ENCODE measurements at places on chromosomes 16 and 17.
A peak's percentile ranks its signal among the peaks of the same experiment; 100 is the strongest.

- DNase-seq: no peak
These were observed 1.1 kb upstream of the AKTIP start for GRCh38 chr16:53503991-53504663.

- DNase-seq: no peak
These were observed 5.4 kb upstream of the SLC5A2 start for GRCh38 chr16:31477220-31478216.

DNA sequence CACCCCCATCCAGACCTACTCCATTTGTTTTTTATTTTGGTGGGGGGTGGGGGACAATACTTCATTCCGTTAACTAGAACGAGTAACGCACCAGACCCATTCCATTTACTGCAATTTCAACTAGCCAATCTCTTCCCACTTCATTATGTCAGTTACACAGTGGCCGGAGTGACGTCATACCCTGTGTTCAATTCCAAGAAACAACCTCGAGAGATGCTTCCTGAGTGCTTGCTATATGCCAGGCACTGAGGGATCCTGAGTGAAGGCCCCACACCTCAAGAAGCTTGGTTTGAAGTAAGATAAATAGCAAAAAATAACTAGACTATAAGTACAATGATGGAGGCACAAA, 9.1 kb upstream of the SIAH1 start:
- DNase-seq: no peak

DNA sequence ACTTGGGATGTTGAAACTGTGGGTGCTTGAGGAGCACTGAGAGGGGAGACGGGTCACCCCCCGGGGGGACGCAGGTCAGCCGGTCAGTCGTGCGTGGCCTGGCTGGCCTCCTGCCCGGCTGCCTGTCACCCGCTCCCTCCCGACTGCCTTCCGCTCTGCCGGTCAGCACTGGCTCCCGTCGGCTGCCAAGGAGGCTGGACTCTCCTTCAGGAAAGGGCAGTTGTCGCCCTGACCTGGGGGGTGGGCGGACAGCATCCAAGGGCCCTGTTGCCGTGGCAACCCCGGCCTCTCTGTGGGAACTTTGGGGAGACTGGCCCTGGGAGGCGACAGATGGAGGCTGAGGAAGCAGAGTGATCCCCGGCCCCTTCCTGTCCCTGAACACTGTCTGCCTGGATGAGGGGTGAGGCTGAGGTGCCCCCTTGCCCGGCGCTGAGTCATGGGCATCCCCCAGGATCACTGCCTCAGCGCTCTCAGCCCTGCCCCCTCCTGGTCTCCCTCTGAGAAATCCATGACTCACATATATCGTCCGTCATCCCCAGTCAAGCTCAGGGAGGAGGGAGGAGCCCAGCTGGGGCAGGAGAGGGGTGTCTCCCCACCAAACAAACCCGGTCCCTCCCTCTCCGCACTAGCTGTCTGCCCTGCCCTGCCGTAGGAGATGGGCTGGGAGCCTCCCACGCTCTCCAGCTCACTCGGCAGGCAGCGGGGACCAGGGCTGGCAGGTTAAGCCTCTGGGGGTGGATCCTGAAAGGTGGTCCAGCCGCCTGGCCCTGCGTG, at the start of gene ADGRG1:
TSS of gene ADGRG1 (plus strand) at position 623 of the 774 bp plus-strand sequence. CDS start 21,658 bp downstream, outside the sequence.
- DNase-seq: peak; percentile 78

All from NCI-H1694 (cell line).